Urothelium cell line (cell line): ENCODE measurements at places on chromosomes 7 and 10.
A peak's percentile ranks its signal among the peaks of the same experiment; 100 is the strongest.

GRCh38 chr10:43353495-43354329 is 17.7 kb upstream of the FXYD4 start:
- no peak for DNase-seq

DNA sequence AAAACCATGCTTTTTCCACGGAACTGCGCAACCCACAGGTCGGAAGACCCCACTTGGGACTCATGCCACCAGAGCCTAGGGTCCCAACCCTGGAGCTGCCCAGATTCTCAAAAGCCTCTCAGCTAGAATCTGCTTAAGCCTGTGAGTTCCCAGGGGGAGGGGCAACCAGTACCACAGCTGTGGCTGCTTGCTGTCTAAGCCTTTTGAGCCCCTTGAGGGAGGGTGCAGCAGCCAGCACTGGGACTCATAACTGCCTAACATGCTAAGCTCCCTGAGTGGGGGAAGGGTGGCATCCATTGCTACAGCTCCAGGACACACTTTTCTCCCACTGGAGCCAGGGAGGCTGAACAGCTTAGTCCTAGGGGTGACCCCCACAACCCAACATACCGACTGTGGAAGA is 485.6 kb upstream of the GRM3 start:
- DNase-seq = no peak

DNA sequence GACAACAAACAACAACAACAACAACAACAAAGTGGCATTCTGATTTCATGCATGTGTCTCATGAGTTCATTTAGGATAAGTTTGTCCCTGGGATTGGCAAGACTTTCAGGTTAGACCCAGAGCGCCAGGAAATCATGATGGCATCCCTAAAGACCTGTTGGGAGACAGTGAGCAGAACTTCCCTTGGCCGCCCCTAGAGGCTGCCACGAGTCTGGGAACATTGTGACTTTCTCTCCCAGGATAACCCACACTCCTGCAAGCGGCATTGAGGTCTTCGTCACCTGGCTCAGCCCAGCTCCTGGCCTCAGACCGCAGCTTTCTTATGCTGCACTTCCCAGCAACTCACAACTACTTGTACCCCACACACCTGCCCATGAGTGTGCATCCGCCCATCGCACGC is 80.5 kb upstream of the RNF32 start:
- no peak for DNase-seq

DNA sequence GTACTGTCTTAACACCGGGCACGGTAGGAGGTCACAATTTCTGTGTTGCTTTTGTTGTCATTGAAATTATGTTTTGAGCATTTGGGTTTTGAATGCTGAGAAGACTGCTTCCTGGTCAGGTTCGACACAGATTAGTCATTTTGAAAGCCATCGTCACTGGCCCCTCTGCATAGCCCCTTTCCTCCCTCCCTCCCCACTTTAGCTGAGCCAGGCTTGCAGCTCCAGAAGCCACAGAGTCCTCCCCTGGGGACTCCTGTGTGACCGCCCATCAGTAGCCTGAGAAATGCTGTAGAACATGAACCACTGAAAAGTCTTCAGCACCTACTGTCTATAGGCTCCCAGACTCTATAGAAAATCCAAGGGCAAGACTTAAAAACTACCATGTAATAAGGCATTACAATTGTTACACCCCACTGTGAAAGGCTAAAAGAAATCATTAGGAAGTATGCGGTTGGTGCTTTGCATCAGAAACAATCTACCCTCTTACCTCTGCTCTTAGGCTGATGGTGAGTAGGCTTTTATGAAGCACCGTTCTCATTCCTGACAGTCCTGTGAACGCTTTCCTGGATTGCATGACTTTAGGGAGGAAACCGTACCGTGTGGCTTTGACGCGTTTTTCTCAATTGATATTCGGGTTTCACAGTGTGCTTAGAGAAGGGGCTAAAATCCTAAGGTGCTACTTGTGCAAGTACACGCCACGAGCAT is 24.8 kb downstream of the JCAD start:
- DNase-seq = no peak

DNA sequence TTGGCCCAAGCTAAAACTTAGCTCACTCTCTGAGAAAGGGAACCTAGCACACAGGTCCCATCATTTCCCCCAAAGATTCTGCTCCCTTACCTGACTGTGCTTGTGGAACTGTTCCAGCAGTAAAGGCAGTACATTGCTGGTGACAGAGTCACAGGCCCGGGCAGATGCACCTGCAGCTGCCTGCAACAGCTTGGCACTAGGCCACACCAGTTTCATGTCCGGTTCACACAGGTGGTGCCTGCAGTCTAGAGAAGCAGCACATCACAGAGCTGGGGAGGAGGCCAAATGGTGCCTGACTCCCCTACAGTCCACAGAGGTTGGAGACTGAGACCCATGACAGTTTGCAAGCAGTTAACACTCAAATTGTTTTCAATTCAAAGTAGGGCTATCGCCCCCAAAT is 22.2 kb downstream of the ZDHHC16 start:
- peak; percentile 23 for DNase-seq

DNA sequence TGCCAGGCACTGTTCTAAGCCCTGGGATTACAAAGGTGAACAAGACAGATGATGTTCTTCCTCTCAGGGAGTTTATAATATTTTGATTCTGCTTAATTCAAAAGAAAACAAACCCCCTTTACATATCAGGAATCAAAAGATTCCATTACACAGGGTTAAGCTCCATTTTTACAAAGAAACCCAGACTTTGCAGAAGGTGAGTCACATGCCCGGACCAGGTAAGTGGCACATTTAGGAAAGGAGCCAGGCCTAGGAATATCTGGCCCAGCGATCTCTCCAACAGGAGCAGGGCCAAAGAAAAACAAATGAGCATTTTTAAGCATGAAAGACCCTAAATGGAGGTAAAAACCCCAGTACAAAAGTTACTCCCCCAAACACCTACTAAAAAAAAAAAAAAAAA is 1.1 kb downstream of the STN1 start:
- no peak for DNase-seq

DNA sequence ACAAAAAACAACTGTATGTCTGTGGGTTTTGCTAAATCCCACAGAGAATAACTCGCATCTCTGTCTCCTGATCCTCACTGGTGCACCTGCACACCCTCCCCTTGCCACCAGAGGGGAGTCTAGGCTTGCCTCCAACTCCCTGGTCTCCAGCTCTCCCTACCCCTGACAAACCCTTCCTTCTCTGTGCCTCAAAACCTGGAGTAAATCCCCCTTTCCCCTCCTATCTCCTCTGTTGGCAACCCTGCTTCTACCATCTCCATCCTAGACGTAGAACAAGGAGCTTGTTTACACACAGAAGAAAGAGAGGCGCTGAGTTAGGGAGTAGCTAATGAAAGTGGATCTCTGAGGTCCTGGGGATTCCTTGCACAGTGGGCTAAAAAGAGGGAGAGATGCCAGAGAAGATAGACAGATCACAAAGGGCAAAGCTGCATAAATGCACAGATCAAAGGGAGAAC is 6.0 kb downstream of the MBLAC1 start:
- DNase-seq = peak; percentile 87

- DNase-seq = no peak
Observed at GRCh38 chr7:138089080-138089901, 13.0 kb downstream of the AKR1D1 start.
